ENCODE measurements at places on chromosomes 5 and 9. TPM values are rescaled to one million over a fixed set of nuclear protein-coding genes. Genes with fewer than 3 reads are reported as not detected.

ACOT12 gene
- total RNA-seq = not detected

BAAT gene
- total RNA-seq = not detected

PCDHB10 gene
- 6.2 TPM for total RNA-seq

PRR16 gene
- 5.7 TPM for total RNA-seq

CDHR2 gene
- not detected for total RNA-seq

Measured in sigmoid colon (tissue), 7 donors.